ENCODE measurements at places on chromosomes 1 and 21. TPM values are rescaled to one million over a fixed set of nuclear protein-coding genes. Genes with fewer than 3 reads are reported as not detected.

SRSF10 gene
- 228 TPM for total RNA-seq

L1TD1 gene
- 10.1 TPM for total RNA-seq

CHAF1B gene
- 30.3 TPM for total RNA-seq

NME7 gene
- total RNA-seq: 25.7 TPM

DCST2 gene
- 1.3 TPM for total RNA-seq

ITLN2 gene
- total RNA-seq: not detected

ALG14 gene
- 4.5 TPM for total RNA-seq

GRCh38 chr1:152697701-152698600 is at the start of gene LCE2A:
LCE2A (plus strand) TSS chr1:152698345; CDS start chr1:152698902, 557 bp downstream.
- no peaks in the 10 kb centered on the region for H3K27me3 ChIP-seq
- H3K4me1 ChIP-seq: no peaks in the 10 kb centered on the region
- H3K4me3 ChIP-seq: no peak within 1 kb of the TSS

GRCh38 chr21:44842087-44842486 is 24.2 kb upstream of the SUMO3 start:
- no peaks in the 10 kb centered on the region for H3K36me3 ChIP-seq
- peaks cover 13% of the 10 kb centered on the region for H3K4me1 ChIP-seq
- no peak for DNase-seq
- H3K27ac ChIP-seq: no peak overlapping the region
- peaks cover 5% of the 10 kb centered on the region for H3K27me3 ChIP-seq

DNA sequence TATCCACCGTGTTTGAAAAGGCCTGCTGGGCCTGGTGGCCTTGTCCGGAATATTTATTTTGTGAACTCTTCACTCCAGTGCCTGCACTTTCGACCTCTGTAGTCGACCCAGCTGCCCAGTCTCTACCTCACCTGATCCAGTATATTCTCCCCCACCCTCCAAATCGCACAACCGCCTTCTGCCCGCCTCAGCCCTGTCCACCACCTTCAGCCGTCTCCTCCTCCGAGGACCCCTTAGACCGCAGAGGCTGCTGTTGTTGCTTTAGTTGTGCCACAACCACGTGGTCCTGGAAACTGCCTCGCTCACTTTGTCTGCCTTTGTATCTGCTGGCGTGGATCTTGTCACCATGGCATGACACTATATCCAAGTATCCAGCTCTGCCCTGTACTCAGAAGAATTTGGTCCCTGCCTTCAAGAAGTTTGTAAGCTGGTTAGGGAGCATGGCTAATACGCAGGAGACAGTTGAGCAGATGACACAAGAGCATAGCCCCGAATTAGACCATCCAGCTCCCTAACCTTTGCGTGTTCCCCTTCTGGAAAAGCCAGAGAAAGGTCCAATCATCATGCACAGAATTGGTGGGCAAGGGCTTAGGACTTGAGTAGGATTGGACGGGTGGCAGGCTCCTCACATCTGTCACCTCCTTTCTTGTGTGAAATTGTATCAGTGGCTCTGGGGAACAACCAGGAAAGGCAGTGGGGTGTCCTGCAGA is 1.5 kb downstream of the PHGDH start:
- H3K27me3 ChIP-seq: peaks cover 2% of the 10 kb centered on the region
- peaks cover 45% of the 10 kb centered on the region for H3K4me1 ChIP-seq
- H3K4me3 ChIP-seq: peak overlapping the region; percentile 99

DNA sequence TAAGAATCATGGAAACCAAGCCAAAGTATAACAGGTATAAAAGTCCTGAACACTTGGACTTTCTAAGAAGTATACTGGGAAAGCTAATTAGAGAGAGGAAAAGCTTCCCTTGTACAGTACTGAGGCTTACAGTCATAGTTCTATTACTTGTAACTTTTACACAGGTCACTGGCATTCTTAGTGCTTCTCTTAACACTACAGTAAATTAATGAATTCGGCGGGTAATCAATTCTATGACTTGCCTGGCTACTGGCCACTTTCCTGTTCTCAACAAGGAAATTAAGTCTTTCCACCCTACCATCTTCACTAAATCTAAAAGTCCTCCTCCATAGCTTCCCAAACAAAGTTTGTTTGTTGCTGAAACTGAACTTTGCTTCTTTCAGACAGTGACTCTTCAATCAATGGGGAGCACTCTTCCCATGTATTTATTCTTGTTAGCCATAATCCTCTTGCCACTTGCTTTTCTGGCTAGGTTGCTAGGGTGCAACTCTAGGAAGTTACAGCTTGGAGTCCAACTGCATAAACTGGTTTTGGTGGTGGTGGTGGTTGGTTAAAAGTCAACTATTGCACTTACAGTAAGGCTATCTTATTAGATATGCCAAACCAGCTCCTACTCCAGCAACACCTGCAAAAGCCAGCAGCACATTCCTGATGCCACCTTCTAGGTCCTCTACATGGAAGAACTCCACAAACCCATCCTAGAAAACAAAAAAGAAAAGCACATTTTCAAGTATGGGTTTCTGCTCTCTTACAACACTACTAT is 2.4 kb downstream of the MCL1 start:
- no peak for DNase-seq
- H3K4me3 ChIP-seq: peak overlapping the region; percentile 98
- peaks cover 15% of the 10 kb centered on the region for H3K27me3 ChIP-seq

- no peak overlapping the region for H3K27ac ChIP-seq
- H3K36me3 ChIP-seq: peaks cover 2% of the 10 kb centered on the region
- no peak for DNase-seq
Measured at GRCh38 chr1:240280560-240281322, 189.1 kb downstream of the FMN2 start.

- H3K4me1 ChIP-seq: peaks cover 49% of the 10 kb centered on the region
- DNase-seq: peak; percentile 26
- peak overlapping the region; percentile 94 for H3K27ac ChIP-seq
- H3K4me3 ChIP-seq: peak overlapping the region; percentile 12
- peaks cover 5% of the 10 kb centered on the region for H3K36me3 ChIP-seq
- no peaks in the 10 kb centered on the region for H3K27me3 ChIP-seq
Measured at GRCh38 chr1:38183096-38183495, 136.5 kb upstream of the POU3F1 start.

DNA sequence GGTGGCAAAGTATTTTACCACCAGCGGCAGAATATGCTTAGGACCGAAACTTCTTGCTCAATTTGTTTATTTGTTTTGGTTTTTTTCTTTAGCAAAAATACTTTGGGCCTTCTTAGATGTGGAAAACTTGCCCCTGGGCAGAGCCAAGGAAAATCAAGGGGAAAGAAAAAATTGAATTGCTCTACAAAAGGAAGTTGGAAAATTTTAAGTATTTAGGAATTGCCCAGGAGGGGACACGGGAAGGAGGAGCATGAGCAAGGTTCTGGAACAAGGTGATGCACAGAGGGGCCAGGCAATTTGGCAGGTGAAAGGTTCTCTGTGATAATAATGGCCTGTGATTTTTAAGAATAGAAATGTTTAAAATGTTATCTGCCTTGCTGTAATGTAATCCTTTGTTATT is 28.6 kb downstream of the SGIP1 start:
- DNase-seq: no peak
- peaks cover 6% of the 10 kb centered on the region for H3K27me3 ChIP-seq
- H3K4me3 ChIP-seq: no peak overlapping the region
- no peak overlapping the region for H3K27ac ChIP-seq

- H3K27ac ChIP-seq: no peak overlapping the region
- no peak overlapping the region for H3K4me3 ChIP-seq
- peaks cover 29% of the 10 kb centered on the region for H3K27me3 ChIP-seq
Measured at GRCh38 chr21:37700641-37701202, 215.5 kb downstream of the KCNJ6 start.

- H3K4me1 ChIP-seq: peaks cover 4% of the 10 kb centered on the region
- no peak overlapping the region for H3K4me3 ChIP-seq
- no peak for DNase-seq
- no peak overlapping the region for H3K27ac ChIP-seq
- no peaks in the 10 kb centered on the region for H3K36me3 ChIP-seq
- no peaks in the 10 kb centered on the region for H3K27me3 ChIP-seq
Measured at GRCh38 chr1:187991944-187992343, 1163.2 kb downstream of the PLA2G4A start.

DNA sequence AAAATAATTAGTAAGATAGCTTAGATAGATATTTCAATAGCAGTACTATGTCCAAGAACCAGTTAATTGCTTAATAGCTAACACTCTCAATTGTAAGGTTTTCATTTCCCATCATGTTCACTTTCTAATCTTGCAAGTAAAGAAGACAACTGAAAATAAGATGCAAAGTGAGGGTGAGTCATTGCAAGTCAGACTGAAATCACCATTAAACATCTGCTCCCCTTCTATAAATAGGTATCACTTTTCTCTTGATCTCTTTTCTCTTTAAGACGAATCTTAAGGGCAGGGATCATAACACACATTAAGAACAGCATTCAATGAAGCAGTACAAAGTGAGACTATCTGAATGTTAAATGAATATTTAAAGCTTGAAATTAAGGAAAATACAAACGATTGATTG is 40.4 kb downstream of the UBR4 start:
- H3K36me3 ChIP-seq: peaks cover 15% of the 10 kb centered on the region
- no peaks in the 10 kb centered on the region for H3K27me3 ChIP-seq
- no peak overlapping the region for H3K4me3 ChIP-seq
- H3K4me1 ChIP-seq: no peaks in the 10 kb centered on the region

DNA sequence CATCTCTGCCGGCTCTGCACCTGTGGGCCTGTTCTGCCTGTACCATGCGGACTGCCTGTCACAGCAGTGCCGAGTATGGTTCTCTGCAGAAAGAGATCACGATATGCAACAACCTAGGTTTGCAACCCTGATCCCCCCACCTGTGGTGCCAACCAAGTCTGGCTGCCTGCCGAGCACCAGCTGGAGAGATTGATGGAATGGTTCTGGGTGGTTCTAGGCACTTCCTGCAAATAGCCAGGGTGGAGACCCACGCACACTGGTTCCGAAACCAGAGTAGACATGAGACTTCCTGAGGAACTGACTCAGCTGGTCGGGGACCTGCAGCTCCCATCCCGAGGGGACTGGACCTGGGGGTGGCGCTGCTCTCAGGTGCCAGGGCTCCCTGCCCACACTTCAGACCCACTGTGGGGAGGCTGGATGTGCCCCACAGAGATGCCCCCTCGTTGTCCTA is 5.4 kb downstream of the TPRG1L start:
- peak overlapping the region; percentile 19 for H3K27ac ChIP-seq
- DNase-seq: no peak
- no peaks in the 10 kb centered on the region for H3K27me3 ChIP-seq
- no peaks in the 10 kb centered on the region for H3K36me3 ChIP-seq

DNA sequence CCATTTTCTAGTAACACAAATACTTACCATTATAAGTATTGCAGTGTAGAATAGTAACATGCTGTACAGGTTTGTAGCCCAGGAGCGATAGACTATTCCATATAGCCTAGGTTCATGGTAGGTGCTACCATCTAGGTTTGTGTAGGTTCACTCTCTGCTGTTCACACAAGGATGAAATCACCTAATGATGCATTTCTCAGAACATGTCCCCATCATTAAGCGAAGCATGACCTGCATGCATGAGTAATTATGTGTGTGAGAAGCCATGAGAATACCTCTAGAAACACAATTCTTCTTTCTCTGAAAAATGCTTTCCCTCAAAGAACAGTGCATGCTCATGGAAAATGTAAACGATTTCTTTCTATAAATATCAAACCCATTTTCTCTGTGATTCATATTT is 69.3 kb downstream of the NR5A2 start:
- no peaks in the 10 kb centered on the region for H3K4me1 ChIP-seq
- H3K27ac ChIP-seq: no peak overlapping the region
- H3K36me3 ChIP-seq: no peaks in the 10 kb centered on the region

GRCh38 chr1:169326261-169326955 is 41.2 kb downstream of the NME7 start:
- no peaks in the 10 kb centered on the region for H3K4me1 ChIP-seq
- H3K4me3 ChIP-seq: no peak overlapping the region
- no peak for DNase-seq

GRCh38 chr1:181104790-181105133 is 16.3 kb downstream of the IER5 start:
- peaks cover 19% of the 10 kb centered on the region for H3K27me3 ChIP-seq
- H3K4me1 ChIP-seq: peaks cover 68% of the 10 kb centered on the region
- H3K27ac ChIP-seq: peak overlapping the region; percentile 97
- H3K4me3 ChIP-seq: peak overlapping the region; percentile 91
- DNase-seq: peak; percentile 65

Data from neural crest cell (in vitro differentiated cells).